ENCODE measurements at places on chromosomes 7 and 10.

GRCh38 chr10:85927952-85928665, 438.5 kb downstream of the GRID1 start:
- DNase-seq = peak; percentile 86

DNA sequence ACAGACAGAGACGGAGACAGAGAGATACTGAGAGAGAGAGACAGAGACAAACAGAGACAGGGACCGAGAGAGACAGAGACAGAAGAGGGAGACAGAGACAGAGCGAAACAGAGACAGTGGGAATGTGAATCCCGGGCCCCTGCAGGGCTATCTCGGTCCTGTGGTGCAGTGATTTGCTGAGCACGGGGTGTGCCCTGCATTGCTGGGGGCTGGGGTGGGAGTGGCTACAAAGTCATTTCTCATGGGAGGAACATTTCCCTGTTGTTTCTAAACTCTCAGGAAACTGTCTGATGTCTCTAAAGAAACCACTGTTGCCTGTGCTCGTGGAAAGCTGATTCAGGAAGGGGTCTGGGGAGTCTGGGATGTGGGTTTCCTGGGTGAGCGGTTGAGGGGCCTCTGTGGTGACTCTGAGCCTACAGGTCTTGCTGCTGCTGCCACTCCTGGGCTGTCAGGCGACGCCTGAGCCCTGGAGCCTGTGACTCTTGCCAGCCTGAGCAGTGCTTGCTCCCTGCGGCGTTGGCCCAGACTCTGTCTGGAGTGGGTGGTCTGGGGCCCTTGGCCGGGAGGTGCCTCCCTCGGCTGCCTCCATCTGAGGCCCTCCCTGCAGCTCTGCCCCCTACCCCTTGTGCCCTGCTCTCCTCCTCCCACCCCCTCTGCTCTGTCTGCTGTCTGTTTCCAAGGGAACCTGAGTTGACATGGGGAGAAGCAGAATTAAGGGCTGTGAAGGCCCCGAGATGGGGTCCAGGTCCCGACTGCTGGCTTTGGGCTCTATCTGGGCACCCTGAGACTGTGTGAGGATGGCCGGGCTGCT, 292.0 kb downstream of the WDR37 start:
- no peak for DNase-seq

DNA sequence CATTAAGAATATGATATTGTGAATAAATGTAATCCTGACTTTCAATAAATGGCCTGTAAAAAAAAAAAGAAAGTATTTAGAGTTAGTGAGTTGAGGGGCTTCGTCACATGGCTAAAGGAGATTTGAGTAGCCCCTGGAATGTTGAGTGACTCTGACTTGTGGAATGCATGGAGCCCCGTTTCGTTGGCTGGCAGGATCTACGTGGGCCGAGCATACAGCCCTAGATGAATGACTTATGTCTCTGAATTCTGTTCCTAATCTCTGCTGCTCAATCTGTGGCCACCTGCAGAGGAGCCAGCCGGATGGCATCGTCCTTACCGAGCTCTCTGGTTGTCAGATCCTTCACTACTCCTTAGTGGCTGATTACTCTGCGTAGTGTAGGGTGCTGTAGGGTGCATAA, 155.7 kb downstream of the MGMT start:
- DNase-seq = no peak

DNA sequence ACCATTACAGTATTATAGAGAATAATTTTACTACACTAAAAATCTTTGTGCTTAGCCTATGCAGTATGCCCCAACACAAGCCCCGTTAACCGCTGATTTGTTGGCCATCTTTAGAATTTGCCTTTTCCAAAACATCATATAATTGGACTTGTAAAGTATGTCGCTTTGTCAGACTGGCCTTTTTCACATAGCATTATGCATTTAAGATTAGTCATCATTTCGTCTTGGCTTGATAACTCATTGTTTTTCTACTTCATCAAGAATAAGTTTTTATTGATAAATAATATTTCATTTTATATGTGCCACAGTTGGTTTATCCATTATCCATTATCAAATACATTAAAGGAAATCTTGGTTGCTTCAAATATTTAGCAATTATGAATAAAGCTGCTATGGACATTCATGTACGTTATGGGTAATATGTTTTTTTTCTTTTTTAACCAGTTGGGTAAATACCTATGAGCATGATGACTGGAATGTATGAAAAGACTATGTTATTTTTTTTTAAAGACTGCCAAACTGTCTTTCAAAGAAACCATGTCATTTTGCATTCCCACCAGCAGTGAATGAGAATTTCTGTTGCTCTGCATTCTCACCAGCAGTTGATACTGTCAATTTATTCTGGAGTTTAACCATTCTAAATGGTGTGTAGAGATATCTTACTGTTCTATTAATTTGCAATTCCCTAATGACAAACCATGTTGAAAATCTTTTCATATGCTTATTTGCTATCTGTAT, 273.1 kb upstream of the KCND2 start:
- no peak for DNase-seq

GRCh38 chr7:140544388-140544826, 65.1 kb upstream of the MKRN1 start:
- no peak for DNase-seq

GRCh38 chr7:54189330-54189729, 352.8 kb upstream of the VSTM2A start:
- DNase-seq = no peak

- DNase-seq = peak; percentile 66
Observed at GRCh38 chr7:1922071-1922869, 252.2 kb downstream of the ELFN1 start.

- DNase-seq = no peak
Observed at GRCh38 chr7:6179620-6180343, 92.6 kb downstream of the CYTH3 start.

DNA sequence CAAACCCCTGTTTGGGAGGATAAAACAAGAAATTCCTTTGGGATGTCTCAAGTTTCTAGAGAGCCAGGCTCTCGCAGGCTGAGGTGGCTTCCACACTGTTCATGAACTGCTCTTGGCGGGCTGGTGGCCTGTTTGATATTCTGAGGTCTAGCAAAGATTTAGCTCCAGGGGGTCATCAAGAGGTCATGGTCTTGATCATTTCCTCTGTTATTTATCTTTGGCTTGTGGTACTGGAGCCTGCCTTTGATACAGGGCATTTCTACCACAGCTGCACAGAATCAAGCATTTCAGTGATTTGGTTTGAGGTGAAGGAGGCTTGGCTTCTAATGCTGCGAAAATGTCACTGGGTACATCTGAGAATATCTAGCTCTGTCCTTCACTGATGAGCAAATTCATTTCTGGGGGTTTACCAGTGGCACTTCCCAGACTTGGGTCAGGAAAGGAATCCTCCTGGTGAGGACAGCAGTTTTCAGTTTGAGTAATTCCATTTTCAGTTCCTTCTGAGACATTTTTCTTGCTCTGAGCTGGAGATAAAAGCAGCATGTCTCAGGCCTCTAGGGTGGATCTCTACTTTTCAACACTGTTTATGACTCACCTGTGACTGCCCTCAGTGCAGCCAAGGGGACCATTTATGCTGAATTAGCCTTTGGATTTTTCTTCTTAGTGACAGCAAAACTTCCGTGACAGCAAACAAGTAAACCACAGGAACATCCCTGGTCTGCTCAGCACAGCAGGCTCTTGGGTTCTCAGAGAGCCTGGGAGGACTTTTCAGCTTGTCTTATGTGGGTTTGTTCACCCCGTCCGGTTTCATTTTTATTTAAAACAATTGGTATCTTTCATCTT, 312.0 kb downstream of the RNLS start:
- no peak for DNase-seq

GRCh38 chr10:75431180-75432111, at the start of gene LRMDA:
LRMDA (plus strand) TSS chr10:75431624.
- no peak for DNase-seq

DNA sequence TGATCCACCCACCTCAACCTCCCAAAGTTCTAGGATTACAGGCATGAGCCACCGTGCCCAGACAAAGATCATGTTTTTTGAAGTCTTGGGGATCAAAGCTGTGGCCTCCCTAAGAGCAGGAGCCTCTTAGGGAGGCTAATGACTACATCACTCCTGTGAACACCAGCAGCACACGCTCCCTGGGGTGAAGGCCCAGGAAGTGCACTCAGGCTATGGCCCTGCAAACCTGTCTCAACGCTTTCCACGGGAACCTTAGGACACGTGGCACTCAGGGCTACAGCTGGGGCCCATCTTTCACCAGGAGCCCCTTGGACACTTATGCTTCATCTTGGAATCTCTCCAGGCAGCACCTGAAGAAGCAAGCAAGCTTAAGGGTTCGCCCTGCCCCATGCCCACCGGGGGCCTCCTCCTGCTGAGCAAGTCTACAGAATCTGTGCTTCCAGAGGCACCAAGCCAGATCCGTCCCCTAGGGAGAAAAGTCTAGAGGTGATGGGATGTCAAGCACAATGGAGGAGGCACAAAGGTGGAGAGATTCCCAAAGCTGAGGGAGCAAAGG, 18.4 kb downstream of the VSTM4 start:
- DNase-seq = no peak

DNA sequence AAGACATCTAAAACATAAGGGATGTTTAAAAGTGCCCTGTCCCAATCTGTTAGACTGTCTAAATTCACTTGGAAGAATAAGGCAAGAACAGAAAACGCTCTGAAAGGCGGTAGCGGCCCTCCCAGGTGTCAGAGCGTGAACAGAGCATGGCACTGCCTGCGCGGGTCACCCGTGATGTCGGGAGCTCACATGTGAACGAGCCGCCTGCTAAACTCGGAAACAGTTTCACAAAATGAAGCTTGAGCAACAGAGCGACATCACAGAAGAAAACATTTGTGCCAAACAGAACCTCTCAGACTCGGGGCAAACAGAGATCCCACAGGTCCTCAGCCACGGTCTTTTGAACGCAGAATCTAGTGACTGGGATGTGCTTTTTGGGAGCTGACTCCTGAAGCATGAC, 12.8 kb downstream of the BRI3 start:
- no peak for DNase-seq

DNA sequence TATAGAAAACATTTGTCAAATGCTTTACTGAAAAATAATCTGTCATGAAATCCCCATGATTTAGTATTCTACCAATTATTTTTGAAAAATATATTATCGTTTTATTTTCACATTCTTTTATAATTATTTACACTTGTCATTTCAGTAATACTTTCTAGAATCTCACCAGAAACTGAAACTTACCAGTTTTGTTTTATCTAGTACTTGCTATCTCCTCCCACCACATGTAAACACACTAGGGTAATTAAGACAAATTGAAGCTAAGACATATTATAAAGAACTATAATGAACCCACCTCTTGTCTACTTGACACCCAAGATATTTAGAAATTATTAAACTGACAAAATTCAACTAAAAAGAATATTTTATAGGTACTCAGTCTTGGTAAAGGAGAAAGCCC, 51.5 kb upstream of the GRM3 start:
- no peak for DNase-seq

DNA sequence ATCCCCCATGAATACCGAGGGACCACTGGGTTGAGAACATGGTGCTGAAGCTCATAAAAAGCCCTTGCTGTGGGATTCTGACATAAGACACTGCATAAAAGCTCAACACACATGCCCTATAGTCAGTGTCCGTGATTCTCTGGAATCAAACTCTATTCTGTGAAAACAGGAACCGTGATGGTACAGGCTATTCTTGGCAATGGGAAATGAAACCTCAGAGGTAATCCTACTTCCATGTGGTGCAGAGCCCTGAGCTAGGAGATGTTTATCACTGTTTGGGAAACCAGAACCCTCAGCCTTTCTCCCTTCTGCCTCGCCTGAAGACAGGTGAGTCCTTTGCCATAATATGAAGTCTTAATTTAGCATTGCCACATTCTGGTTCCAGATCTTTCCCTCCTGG, 80.8 kb upstream of the PRSS1 start:
- no peak for DNase-seq

Measured in BE2C (cell line).